ENCODE measurements at places on chromosomes 3 and 15. TPM values are rescaled to one million over a fixed set of nuclear protein-coding genes. Genes with fewer than 3 reads are reported as not detected.

DNA sequence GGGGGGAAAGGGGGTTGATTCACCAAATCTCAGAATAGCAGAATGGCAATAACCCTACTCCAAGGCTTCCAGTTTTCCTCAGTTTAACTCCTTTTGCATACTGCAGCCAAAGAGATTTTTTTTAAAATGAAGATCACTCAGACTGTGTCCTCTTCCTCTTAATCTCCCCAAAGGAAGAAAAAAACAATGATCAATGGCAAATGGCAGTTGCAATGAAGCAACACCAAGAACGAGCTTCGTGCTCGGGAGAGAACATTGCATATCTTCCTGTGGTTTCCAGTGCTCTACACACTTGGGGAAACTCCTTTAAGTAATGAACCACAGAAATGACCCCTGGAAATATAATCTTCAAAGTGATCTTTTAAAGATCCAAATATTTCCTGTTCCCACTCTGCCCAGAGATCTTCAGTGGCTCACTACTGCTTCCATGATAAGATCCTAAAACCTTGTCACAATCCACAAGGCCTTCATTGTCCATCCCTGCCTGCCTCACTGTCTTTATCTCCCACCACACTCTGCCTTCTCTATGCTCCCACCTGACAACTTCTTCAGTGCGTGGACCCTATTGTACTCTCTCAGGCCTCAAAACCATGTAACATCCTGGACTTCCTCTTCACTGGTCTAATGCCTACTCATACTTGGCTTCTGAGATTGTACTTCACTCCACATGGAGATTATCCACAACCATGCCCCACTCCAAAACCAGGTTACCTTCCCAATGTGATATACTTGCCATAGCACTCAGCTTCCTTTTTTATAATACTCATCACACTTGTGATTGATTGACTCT lies 394.8 kb downstream of the FHIT start:
- no peaks in the 10 kb centered on the region for H3K36me3 ChIP-seq
- no peaks in the 10 kb centered on the region for H3K27me3 ChIP-seq
- H3K4me3 ChIP-seq: no peak overlapping the region
- no peak overlapping the region for H3K27ac ChIP-seq

DNA sequence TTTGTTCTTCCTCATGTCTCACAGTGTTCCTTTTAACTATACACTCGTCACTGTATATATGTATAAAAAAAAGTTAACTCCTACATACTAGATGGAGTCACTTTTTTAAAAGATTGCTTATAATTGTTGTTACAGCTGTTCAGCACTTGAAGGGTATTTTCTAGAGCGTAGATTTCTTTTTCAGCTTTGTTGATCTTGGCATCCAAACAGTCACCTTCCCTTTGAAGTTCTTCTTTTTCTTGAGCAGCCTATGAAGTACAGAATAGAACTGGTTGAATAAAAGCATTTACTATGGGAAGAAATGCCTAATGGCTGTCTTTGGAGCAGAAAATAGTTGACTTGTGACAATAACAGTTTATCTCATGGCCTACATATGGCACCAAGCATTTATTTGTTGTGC lies 17.8 kb downstream of the TTC14 start:
- DNase-seq: no peak
- H3K36me3 ChIP-seq: no peaks in the 10 kb centered on the region
- H3K4me3 ChIP-seq: no peak overlapping the region
- no peaks in the 10 kb centered on the region for H3K4me1 ChIP-seq

The CSPG5 gene
- 0.99 TPM for total RNA-seq

DNA sequence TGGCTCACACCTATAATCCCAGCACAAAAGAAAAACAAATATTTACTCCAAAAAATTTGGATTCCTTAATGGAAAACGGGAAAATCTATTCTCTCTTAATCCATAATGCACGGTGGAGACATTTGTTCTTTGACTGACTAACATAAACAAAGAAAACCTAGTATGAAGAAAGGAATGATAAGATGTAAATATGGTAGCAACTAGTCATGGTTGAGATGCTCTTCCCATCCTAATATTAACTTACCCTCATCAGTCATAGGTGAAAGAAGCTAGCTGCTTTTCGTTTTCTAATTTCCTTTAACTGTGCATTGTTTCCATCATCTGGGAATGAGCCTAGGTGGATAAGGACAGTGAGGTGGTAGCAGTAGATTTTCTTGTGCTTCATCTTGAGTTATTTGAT lies 22.0 kb downstream of the MAP4 start:
- no peaks in the 10 kb centered on the region for H3K27me3 ChIP-seq
- peaks cover 48% of the 10 kb centered on the region for H3K4me1 ChIP-seq
- no peak for DNase-seq

The WDR49 gene
- 0.81 TPM for total RNA-seq

- H3K4me1 ChIP-seq: no peaks in the 10 kb centered on the region
- peaks cover 4% of the 10 kb centered on the region for H3K36me3 ChIP-seq
- peak overlapping the region; percentile 88 for H3K27ac ChIP-seq
- DNase-seq: no peak
- H3K27me3 ChIP-seq: no peaks in the 10 kb centered on the region
Observed at GRCh38 chr3:50324351-50325112, 2.0 kb upstream of the HYAL2 start.

The SLC9C1 gene
- not detected for total RNA-seq

GRCh38 chr15:57376696-57377477 lies 582 bp downstream of the CGNL1 start:
- H3K4me3 ChIP-seq: peak overlapping the region; percentile 51
- no peaks in the 10 kb centered on the region for H3K36me3 ChIP-seq
- no peaks in the 10 kb centered on the region for H3K4me1 ChIP-seq
- H3K27me3 ChIP-seq: peaks cover 6% of the 10 kb centered on the region

GRCh38 chr15:90126596-90127435 lies 24.5 kb upstream of the IDH2 start:
- peak; percentile 63 for DNase-seq
- H3K4me3 ChIP-seq: no peak overlapping the region
- peak overlapping the region; percentile 42 for H3K27ac ChIP-seq
- peaks cover 20% of the 10 kb centered on the region for H3K4me1 ChIP-seq

The ROBO1 gene
- total RNA-seq: 45.7 TPM

- no peaks in the 10 kb centered on the region for H3K27me3 ChIP-seq
- H3K27ac ChIP-seq: no peak overlapping the region
- no peak for DNase-seq
- no peak overlapping the region for H3K4me3 ChIP-seq
Observed at GRCh38 chr3:152797751-152798432, 37.0 kb upstream of the P2RY1 start.

DNA sequence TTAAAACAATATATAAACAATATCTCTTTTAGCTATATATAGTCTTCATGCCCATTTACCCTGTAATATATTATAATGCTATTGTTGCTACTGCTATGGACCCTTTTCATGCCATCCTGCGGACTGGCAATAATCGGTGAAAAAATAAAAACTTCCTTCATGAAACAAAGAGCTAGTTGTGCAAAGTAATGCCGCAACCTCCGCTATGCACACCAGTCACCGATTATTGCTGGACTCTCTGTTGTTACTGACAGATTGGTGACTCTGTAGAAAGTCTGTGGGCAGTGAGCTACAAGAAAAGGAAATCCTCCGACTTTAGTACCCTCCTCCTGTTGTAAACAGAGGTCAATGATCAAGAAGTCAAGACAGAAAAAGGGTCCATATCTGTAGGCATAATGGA lies 17.9 kb upstream of the ICE2 start:
- H3K4me1 ChIP-seq: no peaks in the 10 kb centered on the region
- no peak overlapping the region for H3K27ac ChIP-seq
